ENCODE measurements at places on chromosomes 7 and 10.

- no peak for DNase-seq
These were observed 8.1 kb upstream of the ANK3 start for GRCh38 chr10:60397792-60398191.

DNA sequence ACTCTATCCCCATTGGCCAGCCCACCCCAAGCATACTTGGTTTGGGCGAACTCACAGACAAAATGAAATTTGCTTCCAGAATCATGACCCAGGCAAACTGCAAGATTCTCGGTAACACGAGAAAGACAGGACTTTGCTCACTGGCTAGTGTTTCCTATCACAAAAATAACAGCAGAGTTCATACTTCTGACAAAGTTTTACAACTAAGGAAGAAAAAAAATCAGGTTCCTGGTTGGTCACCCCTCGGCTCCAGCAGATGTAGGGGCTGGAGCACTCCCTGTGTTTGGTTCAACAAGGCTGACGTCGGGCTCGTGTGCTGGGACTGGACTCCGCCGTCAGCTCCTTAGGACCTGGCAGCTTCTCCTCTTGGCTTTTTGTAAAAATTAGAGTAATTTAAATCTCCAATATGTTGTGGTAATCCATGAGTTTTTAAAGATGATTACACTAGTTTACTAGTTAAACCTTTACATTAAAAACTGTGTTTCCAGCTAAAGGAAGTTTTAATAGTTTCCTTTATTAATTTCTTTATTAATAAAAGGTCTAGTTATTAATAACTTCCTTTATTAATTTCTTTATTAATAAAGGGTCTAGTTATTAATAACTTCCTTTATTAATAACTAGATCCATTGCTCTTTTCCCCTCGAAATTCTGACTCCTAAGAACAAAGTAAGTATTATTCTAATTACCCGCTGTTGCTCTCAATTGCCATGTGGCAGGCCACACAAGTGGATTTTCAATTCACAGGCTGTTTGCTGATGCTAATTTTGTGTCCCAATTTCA is 115.6 kb upstream of the RNF32 start:
- DNase-seq, result no peak

DNA sequence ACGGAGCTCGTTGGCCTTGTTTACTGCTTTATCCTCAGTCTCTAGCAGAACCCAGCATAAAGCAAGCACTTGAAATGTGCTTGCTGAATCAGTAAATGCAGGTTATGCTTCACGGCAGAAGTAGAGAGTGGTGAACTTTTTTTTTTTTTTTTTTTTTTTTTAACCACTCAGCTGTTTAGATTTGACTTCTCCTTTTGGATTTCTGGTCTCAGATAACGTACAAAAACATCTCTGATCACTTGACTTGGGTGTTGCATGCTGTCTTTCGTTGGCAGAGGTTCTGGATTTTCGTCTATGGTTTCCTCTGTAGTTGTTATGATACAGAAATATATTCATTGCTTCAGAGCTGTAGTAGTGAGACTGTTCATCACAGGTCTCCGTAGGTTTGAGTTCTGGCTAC is 242.5 kb upstream of the HABP2 start:
- DNase-seq, result no peak

DNA sequence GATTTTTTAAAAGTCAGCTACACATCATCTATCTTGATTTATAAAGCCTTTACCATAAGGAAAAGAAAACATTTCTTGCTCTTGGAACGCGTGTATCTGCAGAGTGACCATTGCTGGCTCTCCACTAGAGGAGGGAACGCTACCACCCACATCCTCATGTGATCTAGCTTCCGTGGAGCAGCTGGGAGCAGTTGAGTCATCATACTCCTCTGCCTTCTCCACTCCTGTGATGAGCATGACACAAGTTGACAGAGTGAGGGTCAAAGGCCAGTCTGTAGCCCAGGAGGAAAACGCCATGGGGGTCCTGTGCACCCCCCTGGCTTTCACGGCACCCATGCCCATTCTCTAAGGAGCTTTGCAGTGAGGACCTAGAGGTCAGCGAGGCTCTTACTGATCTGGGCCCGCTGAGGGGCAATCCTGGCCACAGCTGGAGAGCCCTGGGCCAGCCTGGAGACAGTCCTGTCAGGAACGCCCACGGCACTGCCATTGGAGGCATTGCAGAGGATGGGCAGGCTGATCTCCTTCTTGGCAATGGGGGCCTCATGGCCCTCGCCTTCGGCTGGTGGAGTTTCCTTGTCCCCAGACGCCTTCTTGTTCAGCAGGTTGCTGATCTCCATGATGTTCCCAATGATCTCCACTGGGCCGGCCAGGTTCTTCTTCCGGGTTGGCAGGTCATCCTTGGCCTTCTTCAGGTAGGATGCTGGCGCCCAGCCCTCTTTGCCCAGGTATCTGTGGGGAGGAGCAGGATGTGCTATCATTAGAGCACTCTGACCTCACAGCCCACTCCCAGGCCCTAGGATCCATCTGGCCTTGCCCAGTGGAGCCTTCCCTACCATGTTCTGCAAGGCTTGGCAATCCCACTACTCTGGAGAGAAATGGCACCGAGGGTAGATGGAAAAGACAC is 119.2 kb downstream of the NEURL1 start:
- DNase-seq, result no peak

GRCh38 chr7:32774541-32774951 is 117.0 kb downstream of the KBTBD2 start:
- DNase-seq, result no peak

DNA sequence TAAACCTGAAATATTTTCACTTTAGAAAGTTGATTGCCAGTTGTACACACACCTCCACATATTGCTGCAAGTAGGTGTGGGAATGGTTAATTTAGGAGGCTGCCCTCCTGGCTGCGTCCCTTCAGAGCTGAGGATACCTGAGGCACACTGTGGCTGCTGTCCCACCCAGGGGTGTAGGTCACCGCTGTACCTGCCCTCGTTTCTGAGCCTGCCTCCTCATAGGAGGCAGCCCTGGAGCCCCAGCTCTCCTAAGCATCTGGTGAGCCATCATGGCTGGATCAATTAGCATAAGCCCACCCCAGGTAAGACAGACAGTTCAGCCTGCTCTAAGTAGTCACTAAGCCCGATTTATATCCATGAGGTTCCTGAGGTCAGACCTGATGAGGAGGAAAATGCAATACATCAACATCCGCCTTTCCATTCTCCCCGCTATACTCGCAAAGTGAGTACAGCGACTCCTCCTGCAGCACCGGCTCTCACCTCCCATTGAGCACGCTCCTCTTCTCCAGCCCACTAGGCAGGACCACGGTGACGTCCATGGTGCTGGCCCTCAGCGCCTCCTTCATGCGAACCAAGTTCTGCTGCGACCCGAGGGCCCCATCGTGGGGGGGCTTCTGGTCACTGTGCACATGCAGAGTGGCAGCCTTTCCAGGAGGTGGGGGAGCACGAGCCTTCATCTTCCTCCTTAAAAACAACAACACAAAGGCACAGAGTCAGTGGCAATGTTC is 97.2 kb downstream of the COBL start:
- no peak for DNase-seq

DNA sequence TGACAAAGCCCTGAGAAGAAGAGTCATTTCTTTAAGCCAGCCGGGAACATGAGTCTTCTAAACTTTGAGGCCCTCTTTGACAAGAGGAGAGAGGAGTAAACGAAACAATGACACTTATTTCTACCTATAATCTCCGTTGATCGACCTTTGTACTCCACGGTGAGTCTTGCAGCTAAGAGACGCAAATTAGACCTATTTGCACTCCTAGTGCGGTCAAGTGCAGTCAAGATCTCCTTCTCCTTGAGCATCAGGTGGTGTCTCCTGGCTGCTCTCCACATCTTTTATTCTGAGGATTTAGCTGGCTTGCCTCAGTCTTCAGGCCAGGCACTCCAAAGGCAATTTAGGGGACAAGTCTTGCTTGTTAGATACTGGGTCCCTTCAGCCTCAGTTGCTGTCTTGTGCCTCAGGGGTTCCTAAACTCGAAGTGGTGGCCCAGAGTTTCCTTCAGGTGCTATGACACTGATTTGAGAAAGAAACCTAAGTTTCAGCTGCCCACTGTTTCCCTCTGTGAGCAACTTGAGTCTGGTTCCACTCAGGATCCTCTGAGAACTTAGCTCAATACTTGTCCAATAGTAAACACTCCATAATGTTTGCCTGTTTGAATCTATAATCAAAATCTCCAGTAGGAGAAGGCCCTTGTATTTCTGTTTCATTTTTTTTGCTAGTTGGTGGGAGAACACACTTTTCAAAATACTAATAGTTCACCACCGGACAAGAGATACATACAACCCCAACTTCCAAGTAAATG is 312.9 kb downstream of the RNLS start:
- no peak for DNase-seq

DNA sequence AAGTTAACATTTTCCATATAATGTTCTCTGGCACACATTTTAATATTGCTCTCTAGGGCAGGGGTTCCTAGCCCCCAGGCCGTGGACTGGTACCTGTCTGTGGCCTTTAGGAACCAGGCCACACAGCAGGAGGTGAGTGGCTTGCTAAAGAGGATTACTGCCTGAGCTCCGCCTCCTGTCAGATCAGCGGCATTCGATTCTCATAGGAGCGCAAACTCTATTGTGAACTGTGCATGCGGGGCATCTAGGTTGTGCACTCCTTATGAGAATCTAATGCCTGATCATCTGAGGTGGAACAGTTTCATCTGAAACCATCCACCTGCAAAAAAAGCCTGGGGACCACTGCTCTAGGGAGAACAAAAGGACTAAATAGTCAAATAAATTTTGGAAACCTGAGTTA is 65.7 kb downstream of the EXOC6 start:
- no peak for DNase-seq

DNA sequence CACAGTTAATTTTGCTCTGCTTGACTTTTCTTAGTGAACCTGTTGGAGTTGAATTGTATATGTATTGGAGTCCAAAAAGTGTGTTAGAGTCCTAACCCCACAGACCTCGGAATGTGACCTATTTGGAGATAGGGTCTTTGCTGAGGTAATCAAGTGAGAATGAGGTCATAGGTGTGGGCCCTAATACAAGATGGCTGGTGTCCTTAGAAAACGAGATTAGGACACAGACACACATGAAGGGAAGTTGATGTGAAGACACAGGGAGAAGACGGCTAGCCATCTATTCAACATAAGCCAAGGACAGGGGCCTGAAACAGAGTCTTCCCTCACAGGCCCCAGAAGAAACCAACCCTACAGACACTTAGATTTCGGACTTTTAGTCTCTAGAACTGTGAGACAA is 260.6 kb upstream of the NEBL start:
- no peak for DNase-seq

- no peak for DNase-seq
These were observed 2.0 kb downstream of the RHEB start for GRCh38 chr7:151517601-151518104.

GRCh38 chr7:31791881-31792280 is 104.9 kb downstream of the PPP1R17 start:
- no peak for DNase-seq

DNA sequence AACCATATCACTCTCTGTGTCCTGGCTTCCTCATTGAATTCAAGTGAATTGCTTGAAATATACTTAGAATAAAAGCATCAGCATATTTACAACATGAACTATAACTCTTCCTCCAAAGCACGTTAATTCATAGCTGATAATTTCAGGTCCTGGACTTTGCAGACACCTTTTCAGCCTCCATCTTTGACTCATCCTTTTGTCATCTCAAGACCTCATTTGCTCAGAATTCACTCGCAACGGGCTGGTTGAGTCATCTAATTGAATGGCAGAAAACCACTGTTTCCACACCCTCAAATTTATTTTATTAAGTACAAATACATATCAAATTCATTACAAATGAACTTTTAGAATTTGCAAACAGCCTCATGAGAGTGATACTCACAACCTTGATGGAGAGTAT is 545.7 kb downstream of the GATA3 start:
- DNase-seq, result no peak

GRCh38 chr7:77265666-77266065 is 66.0 kb upstream of the FGL2 start:
- DNase-seq, result no peak

GRCh38 chr7:106071356-106071998 is 40.6 kb downstream of the SYPL1 start:
- DNase-seq, result peak; percentile 82

GRCh38 chr7:44261240-44261639 is 60.5 kb downstream of the YKT6 start:
- DNase-seq, result no peak

DNA sequence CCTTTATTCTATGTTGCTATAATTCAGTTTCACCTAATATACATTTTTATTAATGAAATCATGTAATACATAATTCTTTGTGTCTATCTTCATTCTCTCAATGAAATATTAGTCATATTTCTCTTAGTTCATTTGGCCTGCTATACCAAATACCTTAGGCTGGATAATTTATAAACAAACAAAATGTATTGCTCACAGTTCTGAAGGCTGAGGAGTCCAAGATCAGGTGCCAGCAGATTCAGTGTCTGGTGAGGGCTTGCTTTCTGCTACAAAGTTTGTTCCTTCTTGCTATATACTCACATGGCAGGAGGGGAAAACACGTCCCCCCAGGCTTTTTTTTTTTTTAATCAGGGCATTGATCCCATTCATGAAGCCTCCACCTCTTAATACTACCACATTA is 143.4 kb upstream of the GRB10 start:
- DNase-seq, result no peak

- DNase-seq, result no peak
These were observed 267.5 kb downstream of the SNX13 start for GRCh38 chr7:17672783-17673182.

DNA sequence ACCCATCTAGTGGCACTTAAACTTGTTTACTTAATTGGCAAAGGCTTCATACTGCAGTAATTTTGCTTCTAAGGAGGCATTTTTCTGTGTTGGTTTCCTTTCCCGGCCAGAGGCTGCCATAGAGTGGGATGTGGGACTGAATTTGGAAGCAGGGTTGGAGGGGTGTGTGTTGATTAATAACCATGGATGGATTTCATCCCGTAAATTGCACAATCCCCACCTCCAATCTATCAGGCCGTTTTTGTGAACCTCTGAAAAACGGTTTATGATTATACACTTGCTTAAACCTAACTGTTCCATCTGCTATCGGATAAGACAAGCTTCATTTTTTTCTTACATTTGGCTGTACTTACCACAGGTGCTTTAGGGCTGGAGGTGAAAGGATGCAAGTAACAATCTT is 1.3 kb downstream of the TMEM60 start:
- no peak for DNase-seq

DNA sequence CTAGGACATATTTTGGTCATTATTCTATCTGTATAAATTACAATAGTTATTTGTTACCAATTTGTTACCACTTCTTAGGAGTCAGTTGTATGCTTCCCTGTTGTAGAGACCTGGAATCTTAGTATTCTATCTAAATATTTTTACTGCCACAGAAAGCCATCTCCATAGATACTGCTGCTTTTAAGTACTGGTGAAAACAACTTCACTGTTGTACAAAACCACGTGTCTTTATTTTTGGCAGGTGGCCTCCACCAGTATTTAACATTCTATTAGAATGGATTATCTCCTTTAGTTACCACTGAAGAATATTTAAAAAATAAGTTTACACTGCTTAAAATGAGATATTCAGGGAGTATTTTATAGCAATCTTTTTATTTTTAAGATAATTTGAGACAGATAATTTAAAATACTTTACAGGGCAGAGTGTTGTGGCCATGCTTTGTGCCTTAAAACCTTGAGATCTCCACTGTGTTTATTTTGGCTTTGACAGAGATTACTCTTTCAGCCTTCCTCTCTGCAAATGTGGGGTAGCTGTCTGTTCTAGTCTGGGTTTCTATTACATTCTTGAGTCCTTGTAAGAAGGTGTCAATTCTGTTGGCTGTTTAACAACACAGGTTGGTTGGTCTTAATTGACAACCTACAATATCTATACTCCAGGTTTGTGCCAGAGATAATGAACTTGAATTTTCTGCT is 185.6 kb downstream of the LRRC4 start:
- no peak for DNase-seq
